ENCODE measurements at places on chromosomes 7 and 10.

GRCh38 chr10:48316236-48316635 is 9.8 kb downstream of the MAPK8 start:
- H3K4me1 ChIP-seq = no peaks in the 10 kb centered on the region
- no peak for DNase-seq
- no peaks in the 10 kb centered on the region for H3K36me3 ChIP-seq
- no peaks in the 10 kb centered on the region for H3K27me3 ChIP-seq
- no peak overlapping the region for H3K27ac ChIP-seq
- H3K4me3 ChIP-seq = no peak overlapping the region

- H3K27me3 ChIP-seq = no peaks in the 10 kb centered on the region
- peaks cover 28% of the 10 kb centered on the region for H3K4me1 ChIP-seq
- peak overlapping the region; percentile 77 for H3K27ac ChIP-seq
Observed at GRCh38 chr7:44580945-44581878, 819 bp downstream of the TMED4 start.

- H3K27me3 ChIP-seq = no peaks in the 10 kb centered on the region
- H3K4me3 ChIP-seq = no peak overlapping the region
- no peak for DNase-seq
- H3K4me1 ChIP-seq = no peaks in the 10 kb centered on the region
- H3K36me3 ChIP-seq = no peaks in the 10 kb centered on the region
Observed at GRCh38 chr7:70384891-70385290, 747.1 kb upstream of the GALNT17 start.

DNA sequence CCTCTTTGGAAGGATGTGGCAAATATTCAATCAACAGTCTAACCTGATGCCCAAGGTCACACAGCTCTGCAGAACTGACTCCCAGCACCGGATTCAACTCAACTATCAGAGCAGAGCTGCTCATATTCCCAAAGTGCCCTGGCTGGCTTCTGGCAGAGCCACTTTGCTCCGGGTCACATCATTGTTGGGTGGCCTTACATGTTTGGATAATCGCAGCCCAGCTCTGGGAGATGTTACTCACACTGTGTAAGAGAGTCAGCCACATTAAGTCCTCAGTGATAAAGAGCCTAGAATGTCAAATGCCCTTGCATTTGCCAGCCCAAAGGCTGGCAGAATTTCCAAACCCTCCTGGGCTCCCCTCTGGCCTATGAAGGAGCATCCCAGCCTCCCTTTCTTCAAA is 79.8 kb upstream of the PDE1C start:
- H3K4me3 ChIP-seq = no peak overlapping the region
- no peak overlapping the region for H3K27ac ChIP-seq
- no peaks in the 10 kb centered on the region for H3K36me3 ChIP-seq
- no peak for DNase-seq
- H3K4me1 ChIP-seq = no peaks in the 10 kb centered on the region
- no peaks in the 10 kb centered on the region for H3K27me3 ChIP-seq

- no peaks in the 10 kb centered on the region for H3K4me1 ChIP-seq
- no peak overlapping the region for H3K4me3 ChIP-seq
- no peak overlapping the region for H3K27ac ChIP-seq
- DNase-seq = no peak
Observed at GRCh38 chr10:58555170-58555929, 42.7 kb downstream of the BICC1 start.

DNA sequence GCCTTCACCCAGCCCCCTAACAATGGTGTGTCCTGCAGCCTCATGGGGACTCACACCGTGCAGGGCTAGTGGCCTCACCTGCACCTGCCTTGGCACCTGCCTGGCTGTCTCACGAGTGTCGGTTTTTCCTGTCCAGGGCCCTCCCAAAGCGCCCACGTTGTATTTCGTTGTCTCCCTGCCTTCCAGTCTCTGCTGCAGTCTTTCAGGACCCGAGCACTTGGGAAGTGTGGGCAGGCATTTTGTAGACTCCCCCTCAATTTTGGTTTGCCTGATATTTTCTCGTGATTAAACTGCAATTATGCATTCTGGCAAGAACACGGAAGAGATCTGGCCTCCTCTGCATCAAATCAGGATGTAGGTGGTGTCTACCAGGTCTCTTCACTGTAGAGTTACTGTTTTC is 17.9 kb downstream of the BNIP3 start:
- no peaks in the 10 kb centered on the region for H3K27me3 ChIP-seq
- no peak overlapping the region for H3K4me3 ChIP-seq
- DNase-seq = no peak
- H3K27ac ChIP-seq = no peak overlapping the region
- peaks cover 22% of the 10 kb centered on the region for H3K36me3 ChIP-seq

DNA sequence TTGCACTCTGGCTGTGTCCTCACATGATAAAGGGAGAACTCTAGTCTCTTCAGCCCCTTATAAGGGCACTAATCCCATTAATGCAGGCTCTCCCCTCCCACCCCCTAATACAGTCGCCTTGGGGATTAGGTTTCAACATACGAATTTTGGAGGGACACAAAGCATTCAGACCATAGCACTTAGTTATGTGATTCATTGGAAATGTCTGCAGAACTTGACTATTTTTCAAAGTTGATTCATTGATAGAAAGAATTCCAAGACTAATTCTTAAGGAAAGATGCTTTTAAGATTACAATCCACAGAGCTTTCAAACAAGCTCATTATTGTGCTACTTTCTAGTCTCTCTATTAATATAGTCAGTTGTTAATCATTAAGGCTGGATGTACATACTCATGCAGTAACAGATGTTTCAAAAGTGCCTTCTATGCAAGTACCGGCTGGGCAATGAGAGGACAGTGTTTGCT is 85.3 kb upstream of the RPA3 start:
- DNase-seq = no peak
- no peak overlapping the region for H3K4me3 ChIP-seq
- no peak overlapping the region for H3K27ac ChIP-seq
- no peaks in the 10 kb centered on the region for H3K36me3 ChIP-seq

DNA sequence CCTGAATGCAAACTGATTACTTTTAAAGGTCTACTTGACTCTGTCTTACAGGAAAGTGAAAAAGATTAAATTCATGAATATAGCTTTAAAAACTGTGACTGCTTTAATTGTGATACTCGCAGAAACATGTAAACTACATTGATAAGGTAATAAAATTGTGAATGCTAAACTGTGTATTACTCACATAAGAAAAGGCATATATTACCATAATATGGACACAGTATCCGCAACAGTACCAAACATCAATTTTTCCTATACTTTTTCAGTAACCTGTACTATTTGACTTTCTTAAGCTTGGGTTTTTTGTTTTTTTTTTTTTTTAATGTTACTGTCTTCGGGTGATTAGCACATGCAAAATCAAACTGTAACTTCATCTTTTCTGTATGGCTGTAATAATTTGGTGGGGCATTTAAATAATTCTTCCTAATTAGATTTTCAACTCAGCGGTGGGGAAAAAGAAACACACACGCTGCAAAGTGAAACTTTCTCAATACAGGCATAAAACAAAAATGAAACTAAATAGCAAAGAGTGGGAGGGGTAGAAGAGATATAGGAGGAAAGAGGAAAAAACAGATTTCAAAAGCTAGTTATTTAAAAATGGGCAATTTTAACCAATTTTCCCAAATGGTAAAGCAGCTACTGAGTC is 23.2 kb downstream of the NT5C3A start:
- peak overlapping the region; percentile 26 for H3K4me3 ChIP-seq
- H3K36me3 ChIP-seq = no peaks in the 10 kb centered on the region
- H3K27ac ChIP-seq = peak overlapping the region; percentile 67
- H3K4me1 ChIP-seq = peaks cover 19% of the 10 kb centered on the region

Measured in T-cell (primary cell).